ENCODE measurements at places on chromosomes 2 and 18. TPM values are rescaled to one million over a fixed set of nuclear protein-coding genes. Genes with fewer than 3 reads are reported as not detected.

GRCh38 chr18:56952026-56952425 lies 194.9 kb upstream of the BOD1L2 start:
- H3K27me3 ChIP-seq = no peaks in the 10 kb centered on the region
- no peaks in the 10 kb centered on the region for H3K4me1 ChIP-seq
- H3K4me3 ChIP-seq = no peak overlapping the region

DNA sequence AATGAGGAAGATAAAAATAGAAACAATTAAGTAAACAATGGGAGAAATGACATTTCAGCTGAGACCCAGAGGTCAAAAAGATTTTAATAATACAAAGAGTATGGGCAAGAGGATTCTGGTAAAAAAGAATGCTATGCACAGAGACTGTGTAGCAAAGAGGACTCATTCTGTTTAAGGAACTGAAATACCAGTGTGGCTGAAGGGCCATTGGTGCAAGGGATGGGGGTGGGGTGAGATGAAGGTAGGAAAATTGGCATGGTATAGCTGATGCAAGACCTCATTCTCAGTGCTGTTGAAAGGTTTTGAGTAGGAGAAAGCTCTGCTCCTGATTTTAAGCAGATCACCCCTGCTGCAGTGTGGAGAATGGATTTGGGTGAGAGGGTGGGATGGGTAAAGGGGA lies 10.8 kb downstream of the GALNT1 start:
- no peaks in the 10 kb centered on the region for H3K27me3 ChIP-seq
- DNase-seq = no peak
- H3K4me3 ChIP-seq = no peak overlapping the region
- no peaks in the 10 kb centered on the region for H3K4me1 ChIP-seq

DNA sequence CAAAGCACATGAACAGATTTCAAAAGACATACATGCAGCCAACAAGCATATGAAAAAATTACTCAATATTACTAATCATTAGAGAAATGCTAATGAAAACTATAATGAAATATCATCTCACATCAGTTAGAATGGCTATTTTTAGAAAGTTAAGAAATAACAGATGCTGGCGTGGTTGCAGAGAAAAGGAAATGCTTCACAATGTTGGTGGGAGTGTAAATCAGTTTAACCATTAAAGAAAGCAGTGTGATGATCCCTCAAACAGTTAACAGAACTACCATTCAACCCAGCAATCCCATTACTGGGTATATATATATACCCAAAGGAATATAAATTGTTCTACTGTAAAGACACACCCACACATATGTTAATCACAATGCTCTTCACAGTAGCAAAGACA lies 117.7 kb upstream of the SETBP1 start:
- no peak overlapping the region for H3K4me3 ChIP-seq
- no peak overlapping the region for H3K27ac ChIP-seq
- no peaks in the 10 kb centered on the region for H3K36me3 ChIP-seq
- DNase-seq = no peak

- H3K27me3 ChIP-seq = peaks cover 68% of the 10 kb centered on the region
- H3K27ac ChIP-seq = no peak overlapping the region
- DNase-seq = no peak
- H3K36me3 ChIP-seq = no peaks in the 10 kb centered on the region
Observed at GRCh38 chr2:232420463-232421188, 14.0 kb downstream of the ALPG start.

GRCh38 chr2:171389780-171390179 lies 44.0 kb downstream of the METTL8 start:
- peaks cover 15% of the 10 kb centered on the region for H3K4me1 ChIP-seq
- no peaks in the 10 kb centered on the region for H3K27me3 ChIP-seq
- DNase-seq = no peak
- no peak overlapping the region for H3K27ac ChIP-seq

GRCh38 chr2:140257692-140258300 lies 1477.6 kb upstream of the NXPH2 start:
- no peak overlapping the region for H3K4me3 ChIP-seq
- H3K27me3 ChIP-seq = no peaks in the 10 kb centered on the region
- no peak overlapping the region for H3K27ac ChIP-seq
- H3K4me1 ChIP-seq = no peaks in the 10 kb centered on the region

DNA sequence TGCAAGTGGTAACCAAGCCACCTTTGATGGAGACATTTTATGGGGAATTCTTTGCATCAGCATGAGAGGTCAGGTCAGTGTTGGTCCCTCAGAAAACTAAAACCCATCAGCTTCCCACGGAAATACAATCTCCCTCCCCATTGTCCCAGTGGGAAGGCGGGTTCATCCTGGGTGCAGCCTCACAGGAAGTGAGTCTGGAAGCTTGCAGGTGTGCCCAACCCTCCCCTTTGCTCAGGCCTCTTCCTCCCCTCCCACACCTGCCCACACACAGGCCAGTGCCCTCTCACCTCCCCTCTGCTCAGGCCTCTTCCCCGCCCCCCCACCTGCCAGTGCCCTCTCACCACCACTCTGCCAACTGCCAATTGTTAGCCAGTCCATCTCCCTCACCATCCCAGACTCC lies 166.8 kb upstream of the RAB6C start:
- DNase-seq = no peak
- no peak overlapping the region for H3K27ac ChIP-seq
- no peaks in the 10 kb centered on the region for H3K4me1 ChIP-seq
- no peaks in the 10 kb centered on the region for H3K36me3 ChIP-seq

DNA sequence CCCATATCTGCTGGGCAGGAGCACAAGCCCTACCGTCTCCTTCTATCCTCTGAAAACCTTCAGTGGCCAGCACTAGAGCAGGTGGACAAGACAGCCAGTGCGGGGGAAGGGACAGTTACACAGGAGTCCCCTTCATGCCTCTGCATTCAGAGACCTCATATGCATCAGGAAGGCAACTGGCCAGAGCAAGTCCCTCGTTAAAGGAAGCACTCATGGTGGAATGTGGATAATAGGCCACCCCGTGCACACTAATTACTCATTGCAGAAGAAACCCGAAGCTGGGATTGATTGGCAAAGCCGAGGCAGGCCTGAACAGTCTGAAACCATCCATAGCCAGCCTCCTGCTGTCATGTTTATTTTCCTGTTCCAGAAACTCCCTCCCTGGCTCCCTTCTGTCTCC lies 11.2 kb downstream of the KIAA2012 start:
- H3K4me3 ChIP-seq = no peak overlapping the region
- peaks cover 7% of the 10 kb centered on the region for H3K27me3 ChIP-seq
- no peaks in the 10 kb centered on the region for H3K36me3 ChIP-seq
- H3K4me1 ChIP-seq = no peaks in the 10 kb centered on the region
- no peak for DNase-seq

SCN7A gene
- not detected for total RNA-seq

KLHL41 gene
- 0.21 TPM for total RNA-seq

CELF4 gene
- total RNA-seq = not detected

FOSL2 gene
- total RNA-seq = 85.3 TPM
